Psoas muscle (tissue), 8 donors: ENCODE measurements at places on chromosomes 7 and 10. TPM values are rescaled to one million over a fixed set of nuclear protein-coding genes. Genes with fewer than 3 reads are reported as not detected.

The OR2A5 gene
- not detected for total RNA-seq

The CYP26C1 gene
- not detected for total RNA-seq

The ATOH7 gene
- not detected for total RNA-seq

The LLCFC1 gene
- not detected for total RNA-seq

The STEAP1B gene
- 0.90 TPM for total RNA-seq

The DKK1 gene
- total RNA-seq: not detected

The PIP4K2A gene
- total RNA-seq: 9.7 TPM

DNA sequence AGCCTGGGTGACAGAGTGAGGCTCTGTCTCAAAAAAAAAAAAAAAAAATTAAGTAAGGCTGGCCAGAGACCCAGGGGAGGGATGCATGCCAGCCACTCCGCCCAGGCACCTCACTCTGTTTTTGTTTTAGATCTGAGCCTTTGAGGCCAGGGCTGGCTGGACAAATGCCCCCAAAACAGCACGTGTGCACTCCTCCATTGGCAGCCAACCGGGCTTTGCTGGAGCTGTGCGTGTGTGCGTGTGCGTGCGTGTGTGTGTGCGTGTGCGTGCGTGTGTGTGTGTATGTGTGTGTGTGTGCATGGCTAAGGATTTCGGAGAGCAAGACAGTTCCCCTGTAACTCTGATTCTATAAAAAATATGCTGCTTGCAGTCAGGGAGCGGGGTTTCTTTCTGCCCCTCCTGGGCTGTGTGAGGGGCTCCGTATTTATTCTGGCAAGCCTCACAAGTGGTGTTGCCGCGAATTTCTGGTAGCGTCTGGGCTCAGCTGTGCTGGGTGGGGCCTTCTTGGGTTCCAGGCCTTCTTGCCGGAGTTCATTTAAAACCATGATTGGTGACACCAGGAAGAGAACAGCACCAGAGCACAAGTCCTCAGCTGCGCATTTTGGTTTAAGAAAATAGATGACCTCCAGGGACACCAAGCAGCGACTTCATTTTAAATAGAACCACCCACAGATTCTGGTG is 28.1 kb upstream of the UNCX start:
- no peak for DNase-seq

GRCh38 chr10:69352569-69353264 is 64.0 kb downstream of the TACR2 start:
- no peak for DNase-seq

- DNase-seq: no peak
Observed at GRCh38 chr10:30562787-30563186, 66.8 kb downstream of the LYZL2 start.

DNA sequence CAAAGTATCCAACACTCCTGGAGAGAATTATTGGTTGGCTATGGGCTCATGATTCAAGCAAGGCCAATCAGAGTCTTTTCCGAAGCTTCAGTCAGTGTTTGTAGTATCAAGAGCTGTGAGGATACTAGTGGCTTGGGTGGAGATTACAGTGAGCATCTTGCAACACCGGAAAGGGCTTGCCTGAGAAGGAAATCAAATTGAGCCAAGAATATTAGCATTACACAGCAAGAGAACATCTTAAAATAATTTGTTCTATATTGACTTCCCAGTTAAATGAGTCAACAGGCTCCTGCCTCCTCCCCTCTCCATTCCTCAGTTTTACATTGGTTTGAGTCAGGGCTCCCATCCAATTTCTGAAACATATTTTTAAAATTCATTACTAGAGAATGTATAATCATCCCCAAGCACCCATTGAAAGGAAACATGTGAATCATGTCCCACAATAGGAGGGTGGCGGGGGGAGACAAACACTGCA is 127.4 kb downstream of the ELAPOR2 start:
- no peak for DNase-seq

GRCh38 chr7:35762781-35763180 is 38.1 kb upstream of the SEPTIN7 start:
- DNase-seq: no peak

- no peak for DNase-seq
Observed at GRCh38 chr7:71787513-71787912, 624.6 kb downstream of the CALN1 start.

GRCh38 chr10:46215426-46215825 is 71.4 kb upstream of the ANTXRL start:
- DNase-seq: no peak

DNA sequence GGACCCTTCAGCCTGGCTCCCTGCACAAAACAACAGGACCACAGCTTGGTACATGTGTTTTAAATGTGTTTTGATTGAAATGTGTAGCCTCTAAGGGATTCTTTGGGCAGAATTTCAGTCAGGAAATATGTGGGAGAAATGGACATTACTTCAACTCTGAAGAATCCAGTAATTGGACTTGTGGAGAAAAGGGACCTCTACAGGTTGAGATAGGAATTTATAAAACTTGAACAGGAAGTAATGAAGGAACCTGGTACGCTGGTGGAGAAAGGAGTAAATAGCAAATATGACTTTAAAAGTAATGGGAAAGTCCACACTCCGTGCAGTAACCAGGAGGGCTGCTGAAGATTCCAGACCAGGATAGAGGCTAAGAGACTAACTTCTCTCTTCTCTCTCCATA is 220.5 kb downstream of the LHFPL3 start:
- DNase-seq: no peak

DNA sequence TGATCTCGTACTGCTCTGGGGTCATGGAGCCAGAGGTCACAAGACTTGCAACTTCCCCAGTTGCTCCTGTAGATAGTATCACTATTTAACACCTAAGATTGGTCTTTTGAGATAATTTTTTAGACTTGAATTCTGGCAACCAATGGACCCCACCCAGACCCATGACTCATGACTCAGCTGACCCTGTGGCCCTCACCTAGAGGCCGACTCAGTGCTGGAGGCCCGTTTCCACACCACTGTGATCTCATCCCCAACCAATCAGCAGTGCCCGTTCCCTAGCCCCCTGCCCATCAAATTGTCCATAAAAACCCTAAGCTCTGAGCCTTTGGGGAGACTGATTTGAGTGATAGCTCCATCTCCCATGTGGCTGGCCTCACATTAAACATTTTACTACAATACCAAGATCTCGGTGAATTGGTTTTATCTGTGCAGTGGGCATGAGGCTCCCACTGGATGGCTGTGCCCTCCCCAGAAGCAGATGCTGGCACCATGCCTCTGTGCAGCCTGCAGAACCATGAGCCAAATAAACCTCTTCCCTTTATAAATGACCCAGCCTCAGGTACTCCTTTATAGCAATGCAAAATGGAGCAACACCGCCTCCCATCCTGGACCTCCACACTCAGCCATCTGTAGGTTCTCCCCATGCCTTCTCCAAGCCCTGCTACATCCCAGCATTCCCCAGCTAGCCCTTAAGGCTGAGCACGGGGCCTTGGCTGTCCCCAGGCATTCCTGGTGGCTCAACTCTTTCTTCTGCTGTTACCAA is 98.8 kb downstream of the PRKAG2 start:
- DNase-seq: peak; percentile 23

- no peak for DNase-seq
Observed at GRCh38 chr7:41706228-41706930, 3.5 kb upstream of the INHBA start.

DNA sequence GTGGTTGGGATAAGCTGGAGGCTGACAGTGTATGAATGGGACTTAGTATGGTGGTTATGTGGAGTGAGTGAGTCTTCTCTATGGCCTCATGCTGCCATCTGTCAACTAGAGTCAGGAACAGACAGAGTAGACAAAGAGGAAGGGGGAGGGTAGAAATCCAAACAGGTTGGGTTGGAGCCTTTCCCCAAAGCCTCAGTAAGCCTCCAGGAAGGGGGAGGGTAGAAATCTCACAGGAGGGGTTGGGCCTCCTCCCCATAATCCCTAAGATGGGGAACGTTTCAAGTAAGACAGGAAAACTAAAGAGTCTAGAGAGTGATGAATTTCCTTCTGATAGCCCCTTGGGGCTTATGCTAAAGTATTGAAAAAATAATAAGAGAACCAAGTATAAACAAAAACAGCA is 2.0 kb upstream of the AKR1B15 start:
- no peak for DNase-seq

DNA sequence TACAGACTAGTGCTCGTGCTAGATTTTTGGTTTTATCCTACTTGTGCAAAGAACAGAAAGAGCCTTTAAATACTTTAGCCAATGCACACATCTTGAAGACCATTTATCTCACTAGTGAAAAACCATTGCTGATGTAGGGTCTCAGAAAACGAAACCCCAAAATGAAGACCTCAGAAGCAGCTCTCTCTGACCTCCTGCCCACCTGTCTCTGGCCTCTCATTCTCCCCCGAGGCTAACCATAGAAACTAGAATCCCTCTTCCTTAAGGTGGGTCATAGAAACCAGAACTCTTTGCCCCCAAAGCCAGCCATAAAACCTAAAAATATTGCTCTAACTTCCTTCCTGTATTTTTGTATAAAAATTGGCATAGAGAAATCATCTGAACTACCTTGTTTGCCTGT is 112.2 kb downstream of the KIF20B start:
- no peak for DNase-seq

GRCh38 chr7:30941582-30942323 is 22.0 kb upstream of the GHRHR start:
- DNase-seq: no peak

DNA sequence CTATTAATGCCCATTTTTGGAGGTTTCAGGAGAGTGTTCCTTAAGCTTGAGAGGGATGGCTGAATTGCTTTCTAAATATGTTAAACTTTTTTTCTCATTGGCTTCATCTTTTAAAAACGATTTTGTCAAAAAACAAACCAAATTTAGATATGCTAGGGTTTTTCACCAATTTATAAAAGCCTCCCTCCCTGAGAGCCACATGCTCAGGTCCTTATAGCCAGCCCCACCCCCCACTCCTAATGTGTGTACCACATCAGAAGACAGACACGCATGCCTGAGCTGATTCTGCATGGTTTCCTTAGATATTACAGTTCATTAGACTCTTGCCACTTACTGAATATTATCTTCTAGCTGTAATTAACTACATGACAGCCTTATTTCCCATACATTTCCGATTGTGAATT is 2.0 kb downstream of the CUL1 start:
- DNase-seq: no peak

DNA sequence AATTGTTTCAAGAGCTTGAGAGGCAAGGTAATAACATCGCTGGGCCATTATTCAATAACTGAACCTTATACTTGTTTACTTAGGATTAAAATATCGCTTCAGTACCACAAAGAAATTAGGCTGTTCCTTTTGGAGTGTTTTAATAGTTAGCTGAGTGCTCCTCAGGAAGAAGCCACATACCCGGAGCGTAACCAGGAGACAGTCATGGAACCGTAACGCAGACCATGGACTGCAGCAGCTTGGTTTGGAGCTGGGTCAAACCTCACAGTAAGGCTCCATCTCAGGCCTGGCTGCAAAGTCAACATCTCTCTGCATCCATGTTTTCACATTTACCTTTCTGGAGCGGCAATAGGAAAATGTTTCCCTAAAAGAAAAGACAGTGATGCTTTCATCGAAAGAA is 599.0 kb downstream of the TNS3 start:
- DNase-seq: no peak

- no peak for DNase-seq
Observed at GRCh38 chr10:46264737-46265368, 21.9 kb upstream of the ANTXRL start.

DNA sequence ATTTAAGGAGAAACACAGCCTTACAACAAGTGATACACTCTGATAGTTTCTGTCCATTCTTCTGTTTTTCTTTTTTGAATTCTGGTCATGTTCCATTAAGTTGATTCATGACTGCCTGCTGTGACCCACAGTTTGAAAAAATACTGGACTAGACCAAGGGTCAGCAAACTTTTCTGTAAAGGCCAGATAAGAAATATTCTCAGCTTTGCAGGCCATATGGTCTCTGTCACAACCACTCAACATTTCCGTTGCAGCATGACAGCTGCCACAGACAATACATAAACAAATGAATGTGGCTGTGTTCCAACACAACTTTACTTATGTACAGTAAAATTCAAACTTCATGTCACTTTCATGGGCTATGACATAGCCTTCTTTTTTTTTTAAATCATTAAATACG is 156.7 kb downstream of the PLXNA4 start:
- no peak for DNase-seq

GRCh38 chr10:126501828-126502227 is 113.6 kb upstream of the ADAM12 start:
- DNase-seq: no peak

DNA sequence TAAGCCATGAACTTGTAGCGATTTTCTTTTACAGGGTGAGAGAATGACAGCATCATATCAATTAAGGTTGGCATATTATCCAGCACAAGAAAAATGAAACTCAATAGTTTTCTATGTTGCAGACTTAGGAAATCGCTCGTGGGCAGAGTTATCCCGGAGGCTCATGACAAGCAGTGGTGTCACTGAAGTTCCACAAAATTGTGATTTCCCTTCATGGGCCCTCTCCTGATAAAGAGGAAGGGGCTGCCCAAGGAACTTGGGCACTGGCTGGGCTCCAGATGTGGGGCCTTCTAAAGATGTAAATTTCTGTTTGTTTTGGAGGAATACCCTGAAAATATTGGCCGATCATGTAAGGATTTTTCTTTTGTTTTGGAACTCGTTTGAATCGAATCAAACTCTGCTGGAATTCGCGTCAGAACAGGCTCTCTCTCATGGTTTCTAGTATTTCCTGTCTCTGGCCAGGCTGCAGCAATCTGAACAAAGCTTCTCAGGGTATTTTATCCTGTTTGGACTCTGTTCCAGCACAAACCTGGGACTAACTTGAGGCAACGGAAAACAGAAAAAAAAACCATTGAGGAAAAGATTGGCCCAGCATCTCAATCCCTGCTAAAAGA is 340.6 kb upstream of the NRP1 start:
- no peak for DNase-seq

DNA sequence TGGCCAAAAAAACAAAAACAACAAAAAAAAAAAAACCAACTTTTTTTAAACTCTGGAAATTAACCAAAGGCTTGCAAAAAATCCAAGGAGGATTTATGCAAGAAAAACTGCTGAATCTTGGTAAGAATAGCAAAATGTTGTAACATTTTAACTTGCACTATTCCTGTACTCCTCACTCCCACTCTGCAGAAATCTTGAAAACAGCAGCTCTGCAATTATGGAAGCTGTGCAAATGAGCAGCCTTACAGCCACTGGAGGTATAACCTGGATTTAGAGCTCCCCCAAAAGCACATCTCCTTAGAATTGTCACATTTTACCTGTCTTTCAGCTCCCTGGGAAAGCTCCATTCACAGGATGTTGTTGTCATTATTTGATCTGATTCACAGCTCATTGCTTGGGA is 41.8 kb upstream of the LRGUK start:
- no peak for DNase-seq

GRCh38 chr10:35208536-35208935 is 81.9 kb downstream of the CREM start:
- DNase-seq: peak; percentile 66

DNA sequence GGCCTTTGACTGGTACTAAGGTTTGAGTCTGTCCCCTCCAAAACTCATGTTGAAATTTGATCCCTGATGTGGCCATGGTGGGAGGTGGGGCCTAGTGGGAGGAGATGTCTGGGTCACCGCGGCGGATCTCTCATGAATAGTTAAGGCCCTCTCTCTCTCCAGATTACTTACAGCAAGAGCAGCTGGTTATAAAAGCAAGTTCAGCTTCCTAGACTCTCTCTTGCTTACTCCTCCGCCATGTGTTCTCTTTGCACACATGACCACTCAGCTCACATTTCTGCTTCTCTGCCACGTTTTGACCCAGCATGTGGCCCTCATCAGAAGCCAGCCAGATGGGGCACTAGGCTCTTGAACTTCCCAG is 29.9 kb upstream of the ZMIZ1 start:
- DNase-seq: peak; percentile 46
